IPS DF 6.9 (cell line): ENCODE measurements at places on chromosomes 11 and 22.

DNA sequence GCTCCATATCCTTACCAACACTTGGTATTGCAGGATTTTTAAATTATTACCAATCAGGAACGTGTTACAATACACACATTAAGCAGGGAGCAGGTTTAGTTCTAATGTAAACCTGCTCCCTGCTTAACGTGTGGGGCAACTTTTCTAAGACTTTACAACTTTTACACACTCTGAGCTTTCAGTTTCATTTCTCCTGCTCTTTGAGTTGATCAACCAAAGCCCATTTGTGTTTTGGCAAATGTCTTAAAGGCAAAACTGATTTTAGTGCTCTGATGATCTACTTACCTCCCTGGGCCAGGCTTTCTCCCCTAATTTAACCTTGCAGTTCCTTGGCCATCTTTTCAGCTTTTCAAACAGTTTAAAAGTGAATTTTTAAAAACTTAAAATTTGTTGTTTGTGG, 70.9 kb downstream of the ZBTB44 start:
- DNase-seq, result no peak

GRCh38 chr11:64152841-64153691, 12.8 kb downstream of the MACROD1 start:
- no peak for DNase-seq

DNA sequence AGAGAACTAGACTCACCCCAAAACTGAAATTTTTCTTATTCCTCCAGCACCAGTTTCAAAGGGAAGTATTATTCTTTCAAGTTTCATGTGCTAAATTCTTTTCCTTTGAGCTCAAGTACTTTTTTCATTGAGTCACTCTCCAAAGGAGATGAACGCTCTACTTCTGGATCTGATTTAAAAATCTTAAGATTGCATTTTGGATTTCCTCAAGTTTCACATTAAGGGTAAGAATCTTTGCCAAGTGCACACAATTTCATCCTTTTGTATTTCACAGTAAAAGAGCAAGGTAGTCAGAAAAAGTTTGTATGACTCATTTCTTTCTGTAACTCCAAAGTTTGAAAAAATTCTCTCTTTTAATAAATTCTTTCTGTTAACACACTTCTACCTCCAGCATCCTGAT, 435.5 kb downstream of the RAB38 start:
- DNase-seq, result no peak

DNA sequence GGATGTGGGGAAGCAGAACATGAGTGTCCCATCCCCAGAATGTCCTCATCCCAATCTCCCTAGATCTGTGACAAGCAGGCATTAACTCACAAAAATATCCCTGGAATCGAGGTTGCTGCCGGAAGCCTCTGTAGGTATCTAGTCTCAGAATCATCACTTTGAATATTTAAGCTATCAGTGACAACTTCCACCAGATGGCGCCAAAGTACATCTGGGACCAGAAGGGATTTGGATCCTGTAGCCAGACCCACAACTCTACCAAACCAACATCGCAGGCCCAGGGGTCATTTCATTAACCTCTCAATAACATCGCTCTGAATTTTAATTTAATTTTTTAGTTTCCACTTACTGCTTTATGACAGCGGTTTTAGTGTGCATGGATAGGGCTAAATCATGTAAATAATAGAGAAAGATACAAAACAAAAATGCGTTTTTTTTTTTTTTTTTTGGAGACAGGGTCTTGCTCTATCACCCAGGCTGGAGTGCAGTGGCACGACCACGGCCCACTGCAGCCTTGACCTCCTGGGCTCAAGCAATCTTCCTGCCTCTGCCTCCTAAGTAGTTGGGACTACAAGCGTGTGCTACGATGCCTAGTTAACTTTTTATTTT, 1.1 kb upstream of the EXT2 start:
- peak; percentile 85 for DNase-seq

GRCh38 chr22:38740754-38741153, 15.0 kb downstream of the SUN2 start:
- no peak for DNase-seq

DNA sequence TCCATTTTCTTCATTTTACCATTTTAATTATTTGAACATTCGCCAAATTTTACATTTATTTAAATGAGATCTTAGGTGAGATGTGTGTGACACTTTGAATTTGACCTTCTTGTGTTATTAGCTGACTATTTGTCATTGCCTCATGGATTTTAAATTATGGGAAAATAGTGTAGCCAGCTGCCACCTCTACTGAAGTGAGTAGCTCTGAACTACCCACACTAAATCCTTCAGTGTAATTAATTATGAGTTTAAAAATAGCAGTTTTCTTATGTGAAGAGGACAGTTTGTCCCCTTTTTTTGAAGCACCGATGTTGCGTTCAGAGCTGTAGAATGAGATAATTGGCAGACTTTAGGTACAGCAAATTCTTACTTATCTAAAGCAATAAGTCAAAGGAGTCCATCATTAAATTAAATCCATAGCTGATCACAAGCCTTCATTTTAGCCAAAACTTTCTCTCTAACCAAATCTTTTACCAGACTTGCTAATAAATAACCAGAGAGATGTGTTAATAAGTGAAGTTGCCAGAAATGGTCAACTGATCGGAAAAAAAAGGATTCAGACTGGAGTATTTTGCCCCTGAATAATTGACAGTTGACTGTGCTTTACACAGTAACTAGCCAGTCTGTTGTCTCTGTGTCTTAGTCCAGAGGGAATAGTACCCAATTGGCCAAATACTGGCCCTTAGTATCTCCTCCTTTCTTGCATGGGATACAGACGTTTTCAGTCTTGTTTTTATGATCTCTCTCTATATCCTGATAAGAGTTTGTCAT, 75.0 kb downstream of the ZC3H12C start:
- no peak for DNase-seq
